CD4-positive, alpha-beta T cell treated with Interleukin-10 for 1 hour (primary cell): ENCODE measurements at places on chromosomes 6 and 20.

GRCh38 chr6:23250556-23250955 lies 681.2 kb downstream of the HDGFL1 start:
- no peak for DNase-seq

- no peak for DNase-seq
Observed at GRCh38 chr6:16985513-16986284, 116.2 kb upstream of the STMND1 start.

- no peak for DNase-seq
Observed at GRCh38 chr6:151185148-151185547, 54.6 kb upstream of the AKAP12 start.

DNA sequence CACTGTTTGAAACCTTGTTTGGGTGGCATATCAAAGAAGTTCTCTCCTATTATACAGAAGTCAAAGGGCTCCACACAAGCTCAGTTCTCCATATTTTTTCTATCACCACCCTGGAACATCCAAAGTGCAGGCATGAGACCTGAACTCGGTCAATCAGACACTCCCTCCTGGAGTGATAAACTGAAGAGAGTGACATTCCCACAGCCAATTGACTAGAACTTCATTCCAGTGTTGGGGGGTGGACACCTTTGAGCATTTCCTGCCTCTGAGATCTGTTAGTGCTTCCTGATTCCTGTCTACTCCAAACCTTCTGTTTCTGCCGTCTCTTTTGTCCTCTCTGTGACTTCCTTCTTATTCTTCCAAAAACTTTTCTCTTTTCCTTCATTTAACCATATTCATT lies 220.7 kb upstream of the NOX3 start:
- no peak for DNase-seq

- no peak for DNase-seq
Observed at GRCh38 chr6:72649032-72649984, 27.4 kb downstream of the KCNQ5 start.

DNA sequence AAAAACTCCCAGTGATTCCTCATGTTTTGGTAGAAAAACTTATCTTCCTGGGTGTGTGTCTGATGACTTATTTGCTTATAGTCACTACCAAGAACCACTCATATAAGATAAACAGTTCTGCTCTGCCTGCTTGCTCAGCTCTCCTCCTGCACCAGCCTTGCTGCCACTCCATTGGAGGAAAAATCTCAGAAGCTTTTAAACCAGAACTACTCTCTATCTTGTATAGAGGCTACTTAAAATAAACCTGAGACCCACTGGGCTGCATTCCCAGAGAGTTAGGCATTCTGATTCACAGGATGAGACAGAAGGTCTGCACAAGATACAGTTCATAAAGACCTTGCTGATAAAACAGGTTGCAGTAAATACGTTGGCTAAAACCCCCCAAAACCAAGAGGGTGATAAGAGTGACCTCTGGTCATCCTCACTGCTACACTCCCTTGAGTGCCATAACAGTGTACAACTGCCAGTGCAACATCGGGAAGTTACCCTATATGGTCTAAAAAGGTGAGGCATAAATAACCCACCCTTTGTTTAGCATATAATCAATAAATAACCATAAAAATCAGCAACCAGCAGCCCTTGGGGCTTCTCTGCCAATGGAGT lies 728.3 kb downstream of the EPHA7 start:
- DNase-seq: no peak

- DNase-seq: no peak
Observed at GRCh38 chr20:20887593-20888265, 175.3 kb upstream of the RALGAPA2 start.

GRCh38 chr20:62087227-62087626 lies 21.5 kb upstream of the TAF4 start:
- DNase-seq: no peak

DNA sequence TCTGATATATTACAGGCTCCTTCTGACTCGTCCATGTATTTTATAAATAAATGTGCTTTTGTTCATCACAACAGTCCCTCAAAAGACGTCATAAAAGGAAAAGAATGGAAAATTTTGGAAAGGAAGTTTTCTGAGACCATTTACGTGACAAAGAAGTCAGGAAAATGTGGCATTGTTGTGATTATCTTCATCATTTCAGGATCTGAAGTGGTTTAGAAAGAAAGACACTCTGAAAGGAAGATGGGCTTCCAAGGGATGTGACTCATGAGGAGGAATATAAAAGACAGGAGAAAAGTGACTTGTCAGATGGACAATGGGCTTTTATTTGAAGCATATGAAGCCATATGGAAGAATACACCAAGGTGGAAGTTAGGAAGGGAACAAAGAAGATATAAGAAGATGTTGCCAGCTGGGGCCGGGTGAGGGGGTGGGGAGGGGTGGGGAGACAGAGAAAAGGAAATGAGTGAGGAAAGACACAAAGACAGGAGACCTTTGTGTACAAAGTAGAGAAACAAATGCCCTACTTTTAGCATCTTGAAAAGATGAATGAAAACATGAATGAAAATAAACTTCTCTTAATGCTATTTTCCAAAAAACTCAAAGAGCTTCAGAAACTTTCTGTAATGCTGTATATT lies 190.3 kb upstream of the PREP start:
- DNase-seq: no peak

DNA sequence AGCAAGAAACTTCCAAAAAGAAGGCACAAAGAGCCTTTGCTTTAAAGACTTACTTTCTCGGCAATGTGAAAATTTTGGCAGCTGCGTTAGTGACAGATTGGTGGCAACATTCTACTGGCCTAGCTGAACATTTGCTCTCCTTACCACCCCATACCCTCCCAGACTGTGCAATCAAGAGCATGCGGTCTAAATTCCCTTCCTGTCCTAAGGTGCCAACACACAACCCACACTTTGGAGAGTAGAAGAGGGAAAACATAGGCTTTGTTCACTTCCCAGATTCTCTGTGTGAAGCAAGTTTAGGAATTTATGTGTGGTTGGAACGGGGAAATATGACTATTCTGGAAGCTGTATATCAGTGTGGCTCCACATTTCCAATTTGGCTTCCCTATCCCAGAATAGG lies 29.8 kb upstream of the NEDD9 start:
- DNase-seq: no peak
